Jurkat, Clone E6-1 (cell line): ENCODE measurements at places on chromosomes 4 and X.
A peak's percentile ranks its signal among the peaks of the same experiment; 100 is the strongest.

GRCh38 chr4:71232056-71232430 is 106.8 kb upstream of the SLC4A4 start:
- no peak for DNase-seq

DNA sequence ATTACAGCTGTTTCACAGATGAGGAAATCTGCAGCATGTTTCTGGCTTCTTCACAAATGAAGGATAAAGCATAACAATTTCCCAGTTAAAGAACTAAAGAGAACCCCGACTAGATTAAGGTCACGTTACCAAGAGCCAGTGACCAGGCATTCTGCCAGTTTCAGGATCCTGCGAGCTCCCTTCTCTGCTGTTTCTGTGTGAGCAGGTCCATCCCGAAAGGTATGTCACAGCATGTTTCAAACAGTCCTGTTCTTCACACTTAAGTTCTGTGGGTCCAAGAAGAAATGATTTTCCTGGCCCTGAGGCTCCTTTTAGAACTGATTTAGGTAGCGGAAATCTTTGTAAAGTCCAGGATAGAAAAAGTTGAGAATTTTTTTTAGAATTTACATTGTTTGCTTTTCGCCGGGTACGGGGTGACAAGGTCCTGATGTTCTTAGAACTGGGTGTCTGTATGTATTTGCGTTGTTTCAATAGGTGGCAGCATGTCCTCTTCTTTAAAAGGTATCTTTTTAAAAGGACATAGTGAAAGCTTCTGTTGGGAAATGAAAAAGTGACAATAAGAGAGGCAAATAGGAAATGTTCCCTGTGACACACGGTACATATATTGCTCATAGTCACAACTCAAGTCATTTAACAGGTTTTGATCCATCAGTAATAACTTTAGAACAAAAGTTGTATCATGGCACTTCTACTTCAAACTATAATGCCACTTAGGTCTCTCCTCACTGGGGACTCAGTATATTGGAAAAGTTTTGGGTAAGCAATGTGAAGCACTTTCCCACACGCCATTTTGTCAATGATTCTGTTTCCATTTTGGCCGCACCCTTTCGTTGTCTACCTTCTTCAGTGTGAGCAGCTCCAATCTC is 18.4 kb downstream of the IL21 start:
- DNase-seq = peak; percentile 55

GRCh38 chrX:119954374-119954773 is 10.8 kb upstream of the NKAP start:
- no peak for DNase-seq

DNA sequence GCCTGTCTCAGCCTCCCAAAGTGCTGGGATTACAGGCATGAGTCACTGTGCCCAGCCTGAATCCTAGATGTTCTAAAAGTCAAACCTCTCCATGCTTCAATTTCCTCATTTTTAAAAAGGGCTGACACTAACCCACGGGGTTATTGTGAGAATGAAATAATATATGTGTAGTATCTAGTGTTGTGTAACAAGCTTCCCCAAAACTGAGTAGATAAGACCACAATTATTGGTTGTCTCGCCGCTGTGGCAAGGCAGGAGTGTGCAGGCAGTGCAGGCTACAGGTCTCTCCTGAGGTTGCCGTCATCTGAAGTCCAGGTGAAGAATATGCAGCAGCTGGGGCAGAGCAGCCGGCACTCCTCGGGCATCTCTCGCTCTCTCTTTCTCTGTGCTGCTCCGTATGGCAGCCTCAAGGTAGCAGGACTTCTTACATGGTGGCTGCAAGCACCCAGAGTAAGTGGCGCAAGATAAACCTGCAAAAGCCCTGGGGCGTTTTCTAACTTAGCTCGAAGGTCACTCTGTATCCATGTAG is 30.9 kb downstream of the RAB33B start:
- DNase-seq = no peak

DNA sequence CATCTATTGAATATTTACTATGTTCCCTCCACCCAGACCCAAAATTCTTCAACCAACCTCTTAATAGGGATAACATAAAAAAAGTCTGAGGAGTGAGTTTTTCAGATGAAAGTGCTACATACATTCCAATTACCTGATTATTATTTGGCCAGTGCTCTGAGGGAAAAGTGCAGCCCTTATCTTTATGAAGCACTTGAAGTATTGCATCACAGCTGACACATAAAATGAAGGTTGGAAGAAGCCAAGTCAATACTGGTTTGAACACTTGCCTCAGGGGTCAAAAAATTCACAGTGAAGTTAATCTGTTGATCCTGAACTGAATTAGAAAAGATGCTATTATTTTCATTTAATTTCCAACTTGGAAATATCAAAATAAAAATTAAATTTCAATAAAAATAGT is 498.9 kb downstream of the INPP4B start:
- DNase-seq = no peak

DNA sequence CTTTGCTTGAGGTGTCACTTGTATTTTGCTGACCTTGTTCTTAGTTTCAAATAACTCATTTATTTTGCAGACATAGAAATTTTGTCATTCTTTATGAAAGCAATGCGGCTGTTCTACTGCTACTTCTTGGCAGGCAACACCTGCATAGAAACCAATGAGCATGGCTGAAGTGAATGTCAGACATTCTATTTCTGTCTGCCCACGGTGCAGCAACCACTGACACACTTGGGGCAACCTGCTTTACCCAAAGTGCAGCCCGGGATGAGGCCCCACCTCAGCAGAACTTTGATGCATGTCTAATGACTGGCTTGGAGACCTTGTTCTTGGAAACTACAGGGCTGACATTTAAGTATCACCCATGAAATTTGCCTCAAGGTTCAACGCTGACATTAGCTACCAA is 93.6 kb downstream of the RBM47 start:
- DNase-seq = no peak

GRCh38 chr4:145101091-145101490 is 3.0 kb downstream of the ABCE1 start:
- no peak for DNase-seq

GRCh38 chr4:13705521-13706041 is 78.1 kb upstream of the BOD1L1 start:
- DNase-seq = no peak

DNA sequence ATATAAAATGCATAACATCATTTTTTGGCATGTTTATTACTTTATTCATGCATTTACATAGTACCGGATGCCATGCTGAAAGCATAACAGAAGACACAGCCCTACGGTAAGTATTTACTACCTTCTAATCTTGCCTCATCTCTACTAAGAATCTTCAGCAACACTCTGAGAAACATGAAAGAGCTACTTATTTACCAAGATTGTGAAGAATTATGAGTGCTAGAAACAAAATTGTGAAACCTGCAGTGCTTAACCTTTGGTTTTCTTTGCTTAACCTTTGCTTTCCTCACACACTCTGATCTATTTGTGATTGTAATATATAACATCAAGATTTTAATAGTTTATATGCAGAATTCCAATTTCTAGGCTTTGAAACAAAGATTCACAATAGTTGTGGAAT is 7.4 kb downstream of the ANTXR2 start:
- DNase-seq = no peak

- DNase-seq = no peak
Measured at GRCh38 chr4:152870606-152871005, 65.5 kb upstream of the FHDC1 start.

DNA sequence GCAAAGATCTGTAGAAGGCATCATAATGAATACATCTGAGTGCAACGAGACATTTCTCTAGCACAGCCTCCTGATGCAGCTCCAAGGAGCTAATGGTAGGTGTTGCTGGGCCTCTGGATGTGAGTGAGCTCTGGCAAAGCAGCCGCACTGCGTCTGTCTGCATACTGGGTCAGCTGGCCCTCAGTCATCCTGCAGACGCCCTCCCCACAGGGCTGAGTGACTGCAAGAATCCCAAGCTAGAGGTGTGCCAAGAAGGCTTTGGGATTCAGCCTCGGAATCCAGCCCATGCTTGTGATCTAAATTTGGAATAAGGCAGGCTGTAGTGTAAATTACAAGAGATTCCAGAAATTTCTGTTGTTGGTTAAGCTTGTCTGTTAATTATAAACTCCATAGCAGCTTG is 18.5 kb downstream of the HERC3 start:
- no peak for DNase-seq

DNA sequence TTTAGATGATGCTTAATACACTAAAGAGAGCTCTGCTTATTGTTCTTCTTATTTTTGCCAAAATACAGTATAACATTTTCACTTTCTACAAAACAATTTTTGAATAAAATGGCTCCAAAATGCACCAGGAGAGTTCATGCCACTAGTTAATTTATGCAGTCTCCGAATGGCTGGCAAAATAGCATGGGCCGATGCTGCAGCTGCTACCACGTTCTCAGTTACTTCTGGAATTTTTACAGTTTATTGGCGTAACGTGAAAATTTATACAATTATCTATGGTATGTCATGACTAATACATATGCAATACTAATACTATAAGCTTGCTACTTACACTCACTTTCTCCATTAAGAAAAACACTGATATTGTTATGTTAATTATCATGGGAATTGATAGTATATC is 16.5 kb downstream of the KLHL13 start:
- DNase-seq = no peak

DNA sequence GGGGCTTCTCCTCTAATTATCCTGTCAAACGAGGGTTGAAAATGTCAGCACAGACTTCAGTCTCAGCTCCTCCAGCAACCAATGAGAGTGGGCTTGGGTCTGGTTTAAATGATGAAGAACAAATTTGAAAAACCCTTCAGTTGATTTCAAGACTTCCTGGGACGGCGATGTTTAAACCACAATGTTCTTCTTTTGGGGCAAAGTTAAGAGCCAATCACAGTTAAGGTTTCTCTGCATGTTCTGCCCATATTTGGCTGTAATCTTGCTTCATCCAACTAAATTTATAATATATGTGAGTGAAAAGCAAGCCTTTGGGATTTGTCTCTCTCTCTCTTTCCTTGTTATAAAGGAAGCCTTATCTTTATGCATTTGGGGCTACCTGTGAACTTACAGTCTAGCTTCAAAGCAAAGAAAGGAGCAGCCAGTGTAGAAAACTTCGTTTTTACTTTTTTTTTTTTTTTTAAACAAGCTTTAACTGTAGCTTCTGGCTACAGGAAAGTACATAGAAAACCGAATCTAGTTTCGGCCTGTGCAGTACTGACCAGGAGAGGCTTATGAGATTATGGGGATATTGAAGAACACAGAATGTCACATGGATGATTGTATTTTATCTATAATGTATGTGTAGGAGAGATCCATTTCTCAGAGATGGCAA is 46.8 kb upstream of the FAM9C start:
- DNase-seq = peak; percentile 90
